ENCODE measurements at places on chromosomes 7 and 10.

DNA sequence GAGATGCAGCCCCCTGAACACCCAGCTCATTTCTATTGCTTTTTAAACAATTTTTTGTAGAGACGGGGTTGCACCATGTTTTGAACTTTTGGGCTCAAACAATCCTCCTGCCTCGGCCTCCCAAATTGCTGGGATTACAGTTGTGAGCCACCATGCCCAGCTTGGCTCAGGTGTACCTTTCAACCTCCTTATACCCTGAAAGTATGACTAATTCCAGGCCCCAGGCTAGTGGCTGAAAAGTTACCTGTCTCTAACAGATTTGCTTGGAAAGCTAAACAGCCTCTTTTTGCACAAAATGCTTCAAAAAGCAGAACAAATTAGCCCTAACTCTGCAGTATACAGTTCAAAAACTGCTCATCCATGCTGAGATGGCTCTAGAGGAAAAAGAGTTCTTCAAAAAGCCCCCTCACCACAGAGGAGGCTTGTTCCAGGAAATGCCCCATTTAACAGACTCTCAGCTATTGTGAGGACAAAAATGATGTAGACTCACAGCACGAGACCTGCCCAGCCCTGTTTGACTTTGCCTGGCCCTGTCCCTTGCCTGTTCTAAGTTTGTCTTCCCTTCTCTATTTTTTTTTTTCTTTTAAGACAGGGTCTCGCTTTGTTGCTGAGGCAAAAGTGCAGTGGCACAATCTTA, 13.4 kb upstream of the AP1S1 start:
- no peak for DNase-seq

DNA sequence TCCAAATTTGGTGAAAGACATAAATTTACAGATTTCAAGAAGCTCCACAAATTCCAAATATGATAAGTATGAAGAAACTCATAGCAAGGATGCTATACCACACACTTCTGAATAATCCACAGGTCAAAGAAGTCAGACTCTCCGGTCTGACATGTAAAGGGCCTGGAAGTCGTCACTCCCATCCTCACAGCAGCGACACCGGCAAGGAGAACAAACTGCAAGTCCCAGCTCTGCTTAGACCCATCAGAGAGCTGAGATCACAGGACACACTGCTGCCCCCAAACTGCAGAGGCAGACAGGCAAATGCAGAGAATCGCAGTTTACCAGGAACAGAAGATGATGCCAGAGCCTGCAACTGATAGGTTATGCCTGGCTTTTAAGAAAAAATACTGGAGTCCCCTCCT, 62.0 kb downstream of the AMZ1 start:
- no peak for DNase-seq

DNA sequence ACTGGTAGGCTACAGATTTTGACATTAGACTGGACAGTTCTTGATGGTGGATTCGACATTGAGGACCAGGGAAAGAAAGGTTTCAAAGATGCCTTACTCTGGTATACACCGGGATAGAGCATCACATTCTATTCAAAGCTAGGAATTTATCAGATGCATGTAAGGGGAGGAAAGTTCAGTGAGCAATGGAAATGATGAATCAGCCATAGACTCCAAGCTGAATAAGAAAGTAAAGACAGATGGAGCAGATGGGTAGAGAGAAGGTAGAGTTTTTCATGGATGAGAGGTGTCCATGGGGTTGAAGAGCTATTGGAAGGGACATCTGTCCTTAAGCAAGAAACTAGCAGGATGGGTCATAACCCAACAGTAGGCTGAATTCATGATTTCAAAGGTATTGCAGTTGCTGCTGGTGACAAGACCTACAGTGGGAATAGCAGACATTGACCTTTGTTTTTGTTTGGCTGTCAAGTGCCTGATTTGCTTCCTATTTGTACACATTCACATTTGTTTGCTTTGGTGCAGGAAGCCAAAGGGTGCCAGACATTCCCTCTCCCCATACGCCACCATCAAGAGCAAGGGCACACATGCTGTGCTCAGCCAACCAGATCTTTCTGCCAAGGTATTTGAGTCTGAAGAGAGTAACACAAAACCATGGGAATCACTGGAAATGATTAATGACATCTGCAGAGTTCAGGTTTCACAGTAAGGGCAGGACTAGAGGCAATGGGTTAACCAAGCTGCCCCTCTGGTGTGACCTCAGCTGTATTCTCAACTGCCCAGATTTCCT, 8.6 kb upstream of the CACUL1 start:
- DNase-seq = no peak

GRCh38 chr7:7710469-7710868, 7.9 kb downstream of the RPA3 start:
- no peak for DNase-seq

- DNase-seq = no peak
These were observed 80.0 kb downstream of the DAGLB start for GRCh38 chr7:6367701-6368211.

DNA sequence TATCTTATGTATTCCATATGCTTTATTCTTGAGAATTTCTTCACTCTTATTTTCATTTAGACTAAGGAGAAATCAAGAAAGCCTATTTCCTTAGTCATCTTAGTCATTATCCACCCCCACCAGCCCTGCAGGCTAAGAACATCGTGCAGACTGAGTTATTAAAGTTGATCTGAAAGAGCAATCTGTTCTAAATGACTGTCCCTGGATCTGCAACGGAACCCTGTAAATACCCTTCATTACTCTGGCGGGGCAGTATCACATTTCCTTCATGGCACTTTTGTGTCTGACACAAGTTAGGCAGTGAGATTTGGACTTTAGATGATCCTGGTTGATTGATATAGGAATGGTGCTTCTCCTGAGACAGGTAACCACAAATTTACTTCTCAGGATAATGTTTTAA, 3.5 kb upstream of the MYPN start:
- no peak for DNase-seq

DNA sequence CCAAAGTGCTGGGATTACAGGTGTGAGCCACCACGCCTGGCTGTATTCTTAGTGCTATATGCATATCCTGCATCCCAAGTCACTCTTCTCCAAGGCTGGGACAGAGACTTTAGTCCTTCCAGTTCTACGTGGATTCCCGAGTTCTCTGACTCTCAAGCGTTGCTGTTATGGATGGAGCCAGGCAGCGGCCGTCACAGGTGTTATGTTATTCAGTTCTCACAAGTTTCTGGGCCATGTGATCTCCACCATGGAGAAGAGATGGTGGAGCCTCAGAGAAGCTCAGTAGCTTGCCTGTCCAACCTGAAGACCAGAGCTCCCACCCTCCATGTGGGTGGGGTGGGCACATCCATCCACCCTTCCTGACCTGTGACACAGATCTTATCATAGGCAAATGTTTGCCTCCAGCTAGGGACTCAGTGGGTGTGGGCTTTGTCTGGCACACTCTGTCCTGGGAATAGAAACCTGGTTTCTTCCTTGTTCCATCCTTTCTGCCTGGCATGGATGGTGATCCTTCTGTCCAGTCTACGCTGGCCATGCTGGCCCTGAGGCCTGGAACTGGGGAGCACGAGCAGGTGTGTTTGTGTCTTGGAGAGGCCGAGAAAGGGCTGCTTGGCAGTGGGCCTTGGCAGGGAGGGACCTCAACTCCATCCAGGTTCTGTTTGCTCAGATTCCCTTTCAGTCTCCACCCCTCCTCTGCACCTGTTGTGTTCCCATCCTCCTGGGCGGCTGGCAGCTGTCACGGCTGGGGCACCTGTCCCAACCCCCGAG, 55.3 kb downstream of the NEURL1 start:
- no peak for DNase-seq

GRCh38 chr10:46046261-46046660, at the start of gene MSMB:
Gene MSMB (minus strand): TSS chr10:46046269. CDS start chr10:46046237, 32 bp downstream.
- DNase-seq = no peak

DNA sequence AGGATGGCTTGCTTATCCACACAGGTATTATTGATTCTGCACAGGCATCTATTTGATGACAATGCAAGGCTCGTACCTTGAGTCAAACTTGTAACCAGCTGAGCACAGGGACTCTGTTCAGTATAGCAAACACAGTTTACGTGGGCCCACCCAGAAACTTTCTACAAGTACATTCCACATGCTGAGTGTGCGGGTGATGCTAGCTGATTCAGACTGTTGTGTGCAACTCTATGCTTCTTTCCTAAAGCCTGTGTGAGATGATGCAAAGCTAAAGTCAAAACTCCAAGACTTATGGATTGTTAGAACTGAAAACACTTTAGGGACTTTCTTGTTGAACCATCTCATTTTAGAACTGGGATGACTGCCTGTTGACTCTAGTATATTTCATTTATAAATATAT, 21.5 kb upstream of the CALD1 start:
- no peak for DNase-seq

DNA sequence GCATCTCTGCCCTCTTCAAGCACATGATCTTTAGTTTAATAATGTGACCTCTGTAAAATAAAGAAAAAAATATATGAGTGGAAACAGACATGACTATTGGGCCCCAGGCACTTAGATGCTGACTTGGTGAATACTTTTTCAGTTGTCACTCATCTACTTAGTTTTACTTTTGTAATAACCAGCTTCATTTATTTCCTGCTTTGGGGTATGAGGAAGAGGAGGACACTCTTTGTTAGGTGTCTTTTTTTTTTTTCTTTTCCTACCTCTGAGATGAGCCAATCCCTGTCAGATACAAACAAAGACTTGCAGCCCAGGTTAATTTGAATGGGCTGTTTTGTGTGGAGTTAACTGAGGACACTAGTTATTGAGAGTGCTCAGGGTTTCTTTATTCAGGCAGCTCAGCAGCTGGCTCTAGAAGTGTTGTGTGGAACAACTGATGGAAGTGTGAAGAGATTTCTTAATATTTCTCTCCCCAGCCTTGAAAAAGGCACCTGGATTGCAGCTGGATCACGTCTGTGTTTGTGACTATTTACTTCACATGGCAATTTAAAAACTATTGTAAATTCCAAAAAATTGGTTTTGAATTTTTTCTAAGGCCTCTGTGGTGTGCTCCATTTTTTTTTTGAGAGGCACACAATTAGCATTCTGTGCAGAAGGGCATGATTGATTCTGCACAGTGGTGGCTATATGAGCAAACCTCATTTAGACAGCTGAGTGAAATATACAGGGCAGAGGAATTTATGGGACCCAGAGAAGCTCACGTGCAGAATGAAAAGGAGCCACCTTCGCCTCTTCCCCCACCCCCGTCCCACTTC, 333.8 kb downstream of the LRMDA start:
- DNase-seq = no peak

DNA sequence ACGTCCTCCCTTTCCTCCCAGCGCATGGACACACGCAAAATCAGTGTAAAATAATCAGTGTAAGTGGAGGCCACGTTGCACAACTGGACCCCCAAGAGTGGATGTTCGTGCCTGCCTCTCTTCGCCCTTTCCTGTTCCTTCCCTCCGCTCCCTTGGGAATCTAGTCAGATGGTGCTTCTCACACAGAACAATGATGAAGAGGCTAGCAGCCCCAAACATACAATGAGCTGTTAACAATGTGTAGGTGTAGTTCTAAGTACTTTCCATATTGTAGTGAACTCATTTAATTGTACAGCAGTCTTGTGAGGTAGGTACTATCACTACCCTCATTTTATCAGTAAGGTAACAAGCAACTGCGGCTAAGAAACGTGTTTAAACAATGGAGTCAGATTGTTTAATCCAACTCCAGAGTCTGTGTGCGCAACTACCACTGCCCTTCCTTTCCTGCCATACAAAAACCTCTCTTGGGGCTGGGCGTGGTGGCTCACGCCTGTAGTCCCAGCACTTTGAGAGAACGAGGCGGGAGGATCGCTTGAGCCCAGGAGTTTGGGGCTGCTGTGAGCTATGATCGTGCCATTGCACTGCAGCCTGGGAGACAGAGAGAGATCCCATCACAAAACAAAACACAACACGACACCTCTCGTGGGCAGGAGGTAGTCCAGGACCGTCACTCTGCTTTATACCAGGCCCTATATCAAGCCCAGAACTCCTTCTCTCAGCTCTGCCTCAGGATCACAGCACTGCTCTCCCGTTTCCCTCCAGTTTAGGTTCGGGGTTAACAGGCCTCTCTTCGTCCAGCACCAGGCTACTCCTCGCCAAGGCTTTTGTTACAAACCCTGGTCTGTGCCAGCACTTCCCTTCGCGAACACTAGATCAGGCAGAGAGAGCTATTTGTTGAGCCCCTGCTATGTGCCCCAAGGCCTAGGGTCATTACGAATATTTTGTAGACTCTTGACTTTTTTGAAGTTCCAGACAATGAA, 1.1 kb downstream of the FKBP9 start:
- no peak for DNase-seq

Measured in effector CD4-positive, alpha-beta T cell (primary cell).